ENCODE measurements at places on chromosomes 7 and 10.
A peak's percentile ranks its signal among the peaks of the same experiment; 100 is the strongest.

DNA sequence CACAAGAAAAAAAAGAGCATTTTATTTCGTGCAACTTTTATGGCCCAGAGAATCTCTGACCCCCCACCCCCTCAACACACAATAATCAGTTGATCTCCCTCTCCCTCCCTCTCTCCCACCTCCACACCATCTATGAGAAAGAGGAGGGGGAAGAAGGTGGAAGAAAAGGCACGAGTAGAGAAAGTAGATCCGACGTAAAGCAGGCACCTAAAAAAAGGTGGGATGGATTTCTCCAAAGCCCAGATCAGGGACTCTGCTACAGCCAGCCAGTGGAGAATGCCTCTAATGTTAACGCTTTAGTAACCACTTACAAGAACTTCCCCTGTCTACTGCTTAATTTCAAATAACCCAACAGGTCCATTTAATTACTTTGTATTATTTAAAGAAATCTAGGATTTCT is 24.4 kb downstream of the KMT2C start:
- DNase-seq = no peak

- DNase-seq = peak; percentile 6
These were observed 520 bp downstream of the ELAPOR2 start for GRCh38 chr7:87058744-87059524.

DNA sequence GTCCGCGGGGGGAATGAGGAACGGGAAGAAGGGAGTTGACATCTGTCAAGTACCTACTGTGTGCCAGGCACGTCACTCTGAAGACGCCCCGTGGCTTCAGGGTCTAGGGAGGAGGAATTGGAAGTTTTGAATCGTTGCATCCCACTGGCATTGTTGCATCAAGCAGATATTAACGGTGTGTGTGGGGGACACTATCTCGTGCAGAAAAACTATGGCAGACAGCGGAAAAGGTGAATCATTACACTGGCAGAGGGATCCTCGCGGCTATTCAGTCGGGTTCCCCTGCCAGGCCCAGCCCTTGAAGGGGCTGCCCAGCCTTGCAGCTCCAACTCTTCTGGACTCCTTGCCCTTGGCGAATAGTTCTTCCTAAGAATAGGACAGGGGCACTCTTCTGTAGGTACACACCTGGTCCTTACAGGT is 1.0 kb upstream of the KIAA1549 start:
- DNase-seq = no peak

- DNase-seq = no peak
These were observed 21.1 kb downstream of the MCM10 start for GRCh38 chr10:13182424-13182823.

DNA sequence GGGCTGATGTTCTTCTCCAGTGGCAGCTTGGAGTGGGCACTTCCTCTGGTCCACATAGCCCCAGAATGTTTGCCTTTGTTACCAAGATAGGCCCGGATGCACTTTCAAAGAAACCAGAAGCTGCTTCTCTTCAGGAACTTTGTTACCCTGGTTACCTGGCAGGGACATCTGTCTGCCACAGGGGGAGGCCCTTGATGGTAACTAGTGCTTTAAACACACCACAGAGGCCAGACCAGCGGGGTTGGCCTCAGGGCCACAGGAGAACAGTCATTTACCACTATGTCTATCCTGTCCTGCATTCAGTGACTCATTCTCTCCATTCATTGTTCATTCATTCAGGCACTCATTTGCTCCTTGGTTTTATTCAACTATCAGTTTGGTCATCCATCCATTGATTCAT is 11.9 kb upstream of the PLEKHA1 start:
- no peak for DNase-seq

GRCh38 chr7:126608339-126608776 is 644.4 kb downstream of the GRM8 start:
- no peak for DNase-seq

DNA sequence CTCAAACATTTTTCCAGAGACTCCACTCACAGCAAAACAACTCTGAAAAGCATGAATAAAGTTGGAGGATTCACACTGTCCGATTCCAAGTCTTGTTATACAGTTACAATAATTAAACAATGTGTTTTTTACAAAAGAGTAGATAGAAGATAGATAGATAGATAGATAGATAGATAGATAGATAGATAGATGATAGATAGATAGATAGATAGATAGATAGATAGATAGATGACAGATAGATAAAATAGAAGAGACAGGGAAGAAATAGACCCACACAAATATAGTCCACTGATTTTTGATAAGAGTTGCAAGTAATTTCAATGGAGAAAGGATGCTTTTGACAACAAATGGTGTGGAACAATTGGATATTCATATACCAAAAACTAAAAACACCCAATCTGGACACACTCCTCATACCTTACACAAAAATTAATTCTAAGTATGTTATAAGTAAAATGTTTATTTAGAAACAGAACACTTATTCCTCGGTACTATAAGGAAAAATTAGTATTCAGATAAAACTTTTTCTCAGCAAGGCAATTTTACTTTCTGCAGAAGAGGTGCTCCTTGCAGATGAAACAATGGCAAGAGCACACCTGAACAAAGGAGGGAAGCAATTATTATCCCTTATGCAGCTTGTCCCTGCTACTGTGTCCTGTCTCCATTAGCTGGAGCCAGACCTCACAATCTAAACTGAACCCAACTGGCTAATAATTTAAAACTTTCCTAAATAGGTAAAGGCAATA is 5.7 kb upstream of the TAS2R39 start:
- no peak for DNase-seq

DNA sequence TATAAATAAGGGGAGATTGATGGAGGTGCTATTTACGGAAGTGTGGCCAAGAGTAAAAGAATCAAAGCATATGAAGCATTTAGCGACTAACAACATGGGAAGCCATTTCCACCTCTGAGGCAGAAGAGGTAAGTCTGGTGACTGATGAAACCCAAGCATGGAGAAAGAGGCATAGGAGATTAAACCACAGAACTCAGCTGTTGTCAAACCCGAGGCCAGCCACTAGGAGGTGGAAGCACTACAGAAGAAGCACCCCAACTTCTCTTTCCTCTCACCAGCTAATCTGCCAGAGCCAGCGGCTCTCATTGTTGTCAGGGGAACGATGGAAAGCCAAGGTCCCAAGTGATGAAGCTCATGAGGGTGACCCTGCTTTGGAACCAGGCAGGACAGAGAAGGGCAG is 19.6 kb upstream of the CNTNAP2 start:
- DNase-seq = no peak

DNA sequence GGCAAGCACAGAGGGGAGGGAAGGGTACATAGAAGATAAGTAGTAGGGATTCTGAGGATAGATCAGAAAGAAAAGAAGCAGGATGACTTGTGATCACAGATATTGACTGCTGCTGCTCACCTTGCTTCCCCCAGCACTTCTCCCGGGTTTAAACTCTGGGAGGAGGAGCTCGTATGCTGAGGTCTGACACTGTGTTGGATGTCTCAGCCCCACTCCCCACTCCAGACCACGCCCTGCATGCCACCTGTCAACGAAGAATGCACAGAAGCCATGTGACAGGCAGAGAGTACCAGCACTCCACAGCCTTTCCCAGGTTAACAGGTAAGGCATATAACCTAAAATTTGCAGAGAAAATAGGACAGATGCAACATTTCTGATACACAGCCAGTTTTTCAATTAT is 388.9 kb downstream of the TNS3 start:
- no peak for DNase-seq

DNA sequence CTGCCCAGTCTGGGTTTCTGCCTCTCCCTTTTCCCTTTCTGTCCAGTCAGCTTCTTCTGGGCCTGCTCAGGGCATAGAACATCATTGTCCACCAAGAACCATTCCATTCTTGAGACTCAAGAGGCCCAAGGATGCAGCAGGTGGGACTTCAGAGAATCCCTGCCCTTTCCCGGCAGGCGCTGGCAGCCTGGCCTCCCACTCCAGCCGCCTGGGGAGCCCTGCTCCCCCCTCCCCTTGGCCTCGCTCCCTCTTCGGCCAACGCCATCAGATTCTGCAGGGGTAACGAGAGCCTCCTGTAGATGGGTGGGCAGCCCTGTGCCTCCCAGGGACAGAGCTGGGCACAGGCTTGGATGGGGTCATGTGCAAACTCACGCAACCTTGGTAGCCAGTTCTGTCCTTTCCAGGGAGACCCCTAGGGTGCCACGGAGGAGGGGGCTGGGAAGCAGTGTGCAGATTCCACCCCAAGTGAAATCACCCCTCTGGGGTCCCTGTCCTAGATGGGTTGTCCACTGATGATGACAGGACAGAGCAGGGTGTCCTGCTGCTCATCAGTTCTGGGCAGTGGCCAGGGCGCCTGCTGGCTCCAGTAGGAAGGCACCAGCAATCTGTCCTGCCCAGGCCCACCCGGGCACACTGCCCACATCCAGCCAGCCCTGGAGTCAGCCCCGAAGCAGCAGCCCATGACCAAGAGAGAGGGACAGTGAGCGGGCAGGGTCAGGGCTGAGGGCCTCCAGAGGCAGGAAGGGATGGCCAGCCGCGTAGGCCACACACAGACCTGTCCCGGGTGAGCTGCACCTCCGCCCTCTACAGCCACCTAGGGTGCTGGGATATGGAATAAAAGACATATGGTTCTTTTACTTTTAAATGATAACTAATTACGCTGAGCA is 47.7 kb downstream of the RASGEF1A start:
- no peak for DNase-seq

DNA sequence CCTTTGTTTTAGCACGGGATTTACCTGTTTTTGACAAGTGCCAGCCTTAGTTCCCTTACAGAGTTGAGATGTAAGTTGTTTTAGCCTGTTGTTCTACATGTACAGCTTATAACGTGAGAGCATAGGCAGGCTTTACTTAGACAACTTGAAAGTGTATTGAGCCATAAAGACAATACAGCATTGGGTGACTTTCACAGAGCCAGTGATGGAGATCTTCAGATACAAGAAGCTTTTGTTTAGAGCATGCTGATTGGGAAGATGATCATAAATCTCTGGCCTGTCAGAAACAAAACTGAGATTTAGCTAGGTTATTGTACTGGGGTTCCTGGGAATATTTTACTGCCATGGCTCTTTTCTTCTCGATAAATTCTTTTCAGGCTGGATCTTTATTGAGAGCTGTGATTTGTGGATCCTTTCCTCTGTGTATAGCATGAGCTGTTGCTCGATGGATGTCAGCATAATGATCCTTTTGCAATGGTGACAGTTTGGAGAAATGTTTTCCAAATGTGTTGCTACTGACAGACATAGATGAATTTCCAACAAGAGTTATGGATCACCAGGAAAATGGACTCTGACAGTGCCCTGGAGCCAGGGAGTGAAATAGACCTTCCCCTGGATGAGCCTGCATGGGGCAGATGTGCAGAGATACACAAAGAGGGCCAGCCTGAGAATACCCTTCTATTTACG is 30.2 kb downstream of the LHFPL3 start:
- DNase-seq = no peak

DNA sequence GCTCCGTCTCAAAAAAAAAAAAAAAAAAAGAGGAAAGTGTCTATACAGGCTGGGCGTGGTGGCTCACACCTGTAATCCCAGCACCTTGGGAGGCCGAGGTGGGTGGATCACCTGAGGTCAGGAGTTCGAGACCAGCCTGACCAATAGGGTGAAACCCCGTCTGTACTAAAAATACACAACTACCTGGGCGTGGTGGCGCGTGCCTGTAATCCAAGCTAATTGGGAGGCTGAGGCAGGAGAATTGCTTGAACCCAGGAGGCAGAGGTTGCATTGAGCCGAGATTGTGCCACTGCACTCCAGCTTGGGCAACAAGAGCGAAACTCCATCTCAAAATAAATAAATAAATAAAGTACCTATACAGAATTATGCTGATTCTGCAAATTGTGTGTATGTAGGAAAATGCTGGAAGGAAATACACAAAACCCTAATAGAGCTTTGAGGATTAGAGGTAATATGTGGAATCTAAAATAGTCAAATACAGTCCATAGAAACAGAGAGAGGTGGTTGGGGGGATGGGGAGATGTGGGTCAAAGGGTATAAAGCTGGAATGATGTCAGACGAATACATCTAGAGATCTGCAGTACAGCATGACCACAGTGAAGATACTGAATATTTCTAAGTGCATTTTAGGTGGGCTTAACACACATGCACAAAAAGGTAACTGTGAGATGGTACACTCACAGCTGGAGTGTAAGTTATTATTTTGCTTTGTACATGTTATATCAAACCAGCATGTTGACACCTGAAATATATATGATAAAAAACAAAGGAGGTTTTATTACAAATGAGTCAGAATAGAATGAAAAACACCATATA is 174.5 kb upstream of the KLF14 start:
- no peak for DNase-seq

GRCh38 chr10:24821986-24822385 is 98.3 kb upstream of the ARHGAP21 start:
- DNase-seq = no peak

GRCh38 chr7:102306916-102307677 is 20.4 kb downstream of the SH2B2 start:
- DNase-seq = peak; percentile 40

GRCh38 chr10:67669978-67670377 is 26.0 kb downstream of the CTNNA3 start:
- no peak for DNase-seq

GRCh38 chr10:130345728-130346127 is 209.5 kb downstream of the GLRX3 start:
- DNase-seq = no peak

- DNase-seq = no peak
These were observed 24.7 kb downstream of the DAGLB start for GRCh38 chr7:6422926-6423632.

- DNase-seq = peak; percentile 60
These were observed at the start of gene HACD1 for GRCh38 chr10:17617031-17617911. HACD1 (minus strand) TSS chr10:17617374; CDS start chr10:17617339, 35 bp downstream.

GRCh38 chr7:74183142-74183541 is 9.0 kb downstream of the EIF4H start:
- DNase-seq = no peak

- no peak for DNase-seq
These were observed 274.8 kb upstream of the TAC1 start for GRCh38 chr7:97457054-97457453.

- no peak for DNase-seq
These were observed 86.9 kb upstream of the TNRC18 start for GRCh38 chr7:5510426-5511045.

- DNase-seq = no peak
These were observed 61.2 kb downstream of the RUNDC3B start for GRCh38 chr7:87689374-87689773.

DNA sequence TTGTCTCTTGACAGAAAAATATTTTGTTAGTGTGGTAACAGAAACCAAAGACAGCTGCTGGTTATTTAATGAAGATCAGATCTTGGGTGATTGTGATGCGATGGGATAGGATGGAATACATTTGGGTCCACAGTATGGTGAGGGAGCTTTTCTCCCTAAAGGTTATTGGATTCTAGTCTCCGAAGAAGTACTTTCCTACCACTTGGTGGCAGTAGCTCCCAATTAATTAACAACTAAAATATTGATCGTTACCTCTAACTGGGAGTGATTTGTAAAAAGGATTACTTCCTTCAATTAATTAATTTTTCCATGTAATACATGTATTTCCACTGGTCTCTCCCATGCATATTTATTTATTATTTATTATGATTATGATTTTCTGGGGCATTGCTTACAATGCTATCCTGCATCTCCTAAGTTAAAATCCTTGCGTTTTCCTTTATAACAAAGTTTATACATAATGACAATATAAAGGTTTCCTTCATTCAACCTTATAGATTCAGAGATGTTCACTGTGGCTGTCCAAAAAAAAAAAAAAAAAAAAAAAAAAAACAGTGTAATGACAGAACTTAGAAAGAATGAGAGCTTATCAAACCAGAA is 25.6 kb downstream of the TMEM196 start:
- peak; percentile 4 for DNase-seq

All from CD4-positive, alpha-beta T cell treated with Interleukin-12 subunit alpha and Interleukin-12 subunit beta, for 1 hour (primary cell).